ENCODE measurements at places on chromosomes 2 and 18.

DNA sequence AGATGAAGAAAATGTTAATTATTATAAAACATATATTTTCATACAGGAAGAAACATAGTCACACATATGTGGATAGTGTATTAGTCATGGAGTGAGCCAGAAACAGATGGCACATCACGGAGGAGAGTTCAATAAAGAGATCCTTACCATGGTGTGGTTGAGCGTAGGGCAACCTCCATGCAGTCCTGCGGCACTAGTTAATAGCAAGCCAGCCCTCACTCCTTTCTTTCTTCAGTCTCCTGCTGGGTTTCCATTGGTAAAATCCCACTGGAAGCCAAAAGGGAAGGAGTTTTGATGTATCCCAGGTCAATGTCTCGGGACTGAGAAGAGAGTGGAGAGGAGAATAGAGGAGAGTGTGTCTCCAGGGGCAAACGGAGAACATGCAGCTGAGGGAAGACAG is 328.1 kb downstream of the NR4A2 start:
- no peak for DNase-seq

GRCh38 chr18:9944805-9945204 is 31.0 kb downstream of the VAPA start:
- DNase-seq: no peak

DNA sequence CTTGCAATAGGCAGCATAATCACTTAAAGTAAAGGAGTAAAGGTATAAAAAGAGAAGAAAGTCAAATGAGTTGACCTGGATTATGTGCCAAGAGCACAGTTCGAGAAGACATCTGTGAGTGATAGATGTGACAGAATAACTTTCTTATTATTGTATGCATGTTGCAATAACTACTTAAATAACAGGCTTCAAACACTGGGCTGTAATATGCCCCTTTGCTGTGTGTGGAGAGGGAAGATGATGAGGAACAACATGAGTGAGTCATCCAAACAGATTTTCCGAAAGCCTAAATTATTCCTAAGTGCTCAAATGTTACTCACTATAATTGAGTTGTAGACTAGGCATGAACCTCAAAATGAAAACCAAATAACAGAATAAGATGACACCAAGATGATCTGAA is 328.1 kb downstream of the EXOC6B start:
- DNase-seq: no peak

GRCh38 chr2:221605751-221606240 is 33.7 kb upstream of the EPHA4 start:
- DNase-seq: no peak

GRCh38 chr2:173999272-173999671 is 34.1 kb upstream of the SP3 start:
- DNase-seq: no peak

GRCh38 chr2:10448576-10449485 is 704 bp upstream of the ODC1 start:
- DNase-seq: no peak

DNA sequence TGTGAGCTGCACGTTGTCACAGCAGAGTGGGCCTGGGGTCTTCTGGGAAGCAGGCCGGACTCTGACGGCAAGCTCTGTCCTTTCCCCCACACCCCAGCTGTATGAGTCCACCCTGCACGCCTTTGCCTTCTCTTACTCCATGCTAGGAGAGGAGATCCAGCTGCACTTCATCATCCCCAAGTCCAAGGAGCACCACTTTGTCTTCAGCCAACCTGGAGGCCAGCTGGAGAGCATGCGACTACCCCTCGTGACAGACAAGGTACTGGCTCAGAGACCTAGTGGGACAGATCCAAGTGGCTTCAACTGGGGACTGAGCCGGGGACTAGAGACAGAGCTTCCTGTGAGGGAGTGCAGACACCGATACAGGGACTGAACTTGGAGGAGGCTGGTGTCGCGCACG is 40.1 kb downstream of the NTSR2 start:
- no peak for DNase-seq

DNA sequence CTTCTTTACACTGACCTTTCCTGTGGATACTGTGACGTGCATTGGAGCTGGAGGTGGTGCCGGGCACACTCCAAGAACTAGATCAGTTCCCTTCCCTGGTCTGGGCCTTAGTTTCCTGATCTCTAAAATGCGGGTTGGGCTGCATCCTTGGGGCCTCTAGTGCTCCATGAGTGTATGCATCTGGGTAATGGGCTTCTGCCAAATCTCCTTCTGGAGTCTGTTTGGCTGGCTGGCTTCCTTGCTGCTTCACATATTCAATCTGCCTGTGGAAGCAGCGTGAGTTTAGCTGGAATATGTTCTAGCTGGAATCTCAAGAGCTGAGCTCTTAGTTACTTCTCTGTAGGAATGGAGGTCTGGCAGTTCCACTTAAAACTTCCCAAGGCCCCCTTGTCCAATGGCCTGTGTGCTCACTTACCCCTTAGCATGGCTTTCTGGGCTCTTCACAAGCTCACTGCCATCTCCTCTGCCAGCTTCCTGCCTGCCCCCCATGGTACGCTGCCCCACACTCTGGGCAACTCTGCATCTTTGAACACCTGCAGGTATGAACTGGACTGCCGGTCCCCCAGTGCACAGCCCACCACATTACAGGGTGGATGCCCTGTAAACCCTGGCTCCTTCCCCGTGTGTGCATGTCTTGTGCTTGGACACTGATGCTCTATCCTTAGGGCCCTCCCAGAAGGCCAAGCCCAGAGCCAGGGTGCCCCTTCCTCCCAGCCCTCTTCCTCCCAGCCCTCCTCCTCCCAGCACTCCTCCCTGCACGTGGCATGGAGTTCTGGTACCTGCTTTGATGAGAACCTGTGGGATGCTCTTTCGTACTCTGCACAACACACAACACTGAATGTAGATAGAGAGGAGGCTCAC is 103.6 kb upstream of the SMAD2 start:
- DNase-seq: no peak

DNA sequence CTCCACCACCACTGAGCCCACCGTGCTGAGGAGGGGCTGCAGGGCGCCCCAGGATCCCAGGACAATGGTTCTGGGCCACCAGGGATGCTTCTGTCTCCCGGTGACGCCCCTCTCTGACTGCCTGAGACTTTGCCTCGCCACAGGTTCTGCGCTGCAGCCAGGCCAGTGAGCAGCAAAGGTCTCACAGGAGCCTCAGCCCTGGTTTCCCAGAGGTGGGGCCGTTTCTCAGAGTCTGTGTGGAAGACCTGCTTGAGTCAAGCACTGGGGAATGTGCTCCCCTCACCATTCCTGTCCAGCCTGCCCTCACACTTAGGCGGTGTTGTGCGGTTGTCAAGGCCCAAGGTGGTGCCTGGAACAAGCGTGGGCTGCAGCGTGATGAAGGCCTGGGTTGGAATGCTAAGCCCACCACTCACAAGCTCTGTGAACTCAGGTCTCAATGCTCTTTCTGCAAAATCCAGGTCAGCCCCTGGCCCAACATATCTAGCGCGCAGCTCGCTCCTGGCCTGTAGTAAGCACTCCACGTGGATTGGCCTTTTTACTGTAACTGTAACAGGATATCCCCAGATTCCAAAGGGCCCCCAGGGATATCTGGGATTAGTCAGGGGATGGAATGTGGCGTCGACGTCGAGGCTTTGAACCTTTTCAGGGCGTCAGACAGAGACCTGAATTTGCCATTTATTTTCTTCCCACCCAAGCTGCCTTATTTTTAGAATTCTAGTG is 47.6 kb downstream of the PLB1 start:
- DNase-seq: no peak

GRCh38 chr2:241312082-241312481 is 3.4 kb downstream of the HDLBP start:
- DNase-seq: no peak

DNA sequence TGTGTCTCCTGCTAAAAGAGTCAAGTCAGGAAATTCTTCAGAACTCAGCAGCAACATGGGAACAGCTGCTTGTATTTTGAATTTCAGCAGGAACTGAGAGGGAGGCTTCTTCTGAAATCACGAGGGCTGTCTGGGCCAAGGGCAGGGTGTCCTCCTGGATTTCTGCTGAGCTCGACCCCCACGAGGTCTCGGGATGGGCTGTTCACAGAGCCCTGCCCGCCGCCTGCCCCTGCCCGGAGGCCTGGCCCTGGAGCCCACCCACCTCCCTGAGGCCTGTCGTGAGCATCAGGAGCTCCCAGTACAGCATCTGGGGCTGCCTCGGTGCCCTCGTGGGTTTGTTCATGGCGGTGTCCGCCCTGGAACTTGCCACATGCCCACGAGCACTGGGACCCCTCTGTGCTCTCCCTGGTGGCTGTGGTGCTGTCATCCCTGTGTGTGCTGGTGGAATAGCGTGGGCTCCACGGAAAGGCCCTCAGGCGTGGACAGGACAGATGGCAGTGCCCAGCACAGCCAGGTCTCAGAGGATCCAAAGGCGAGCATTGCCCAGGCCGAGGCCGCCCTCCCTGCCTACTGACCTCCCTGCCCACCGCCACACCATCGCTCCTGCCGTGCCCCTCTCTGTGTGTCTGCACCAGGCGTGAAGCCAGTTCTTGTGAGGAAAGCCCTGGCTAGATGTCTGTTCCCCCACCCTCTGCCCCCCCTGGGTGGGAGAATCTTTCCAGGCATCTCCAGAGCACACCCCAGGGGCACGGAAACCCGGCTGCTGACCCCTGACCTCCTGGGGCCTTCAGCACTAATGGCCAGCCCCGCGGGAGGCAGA is 25.9 kb downstream of the RAMP1 start:
- DNase-seq: no peak

GRCh38 chr2:213848631-213849030 is 562.2 kb upstream of the VWC2L start:
- no peak for DNase-seq

DNA sequence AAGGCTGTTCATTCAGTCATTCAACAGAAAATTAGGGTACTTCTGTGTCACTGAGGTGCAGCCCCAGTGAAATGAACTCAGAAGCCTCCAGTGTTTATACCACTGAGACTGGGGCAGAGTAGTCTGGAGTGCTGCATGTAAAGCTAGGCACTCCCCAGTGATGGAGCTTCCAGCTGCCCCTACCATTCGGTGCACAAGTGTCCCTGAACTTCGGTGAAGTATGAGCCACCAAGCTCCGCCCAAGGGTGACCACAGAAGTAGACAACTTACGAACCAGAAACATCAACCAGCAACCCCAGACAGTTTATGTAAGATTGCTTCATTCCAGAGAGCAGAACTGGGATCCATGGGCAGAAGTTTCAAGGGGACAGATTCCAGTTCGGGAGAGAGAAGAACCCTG is 70.6 kb upstream of the FOSL2 start:
- no peak for DNase-seq
